ENCODE measurements at places on chromosomes 11 and 22.

DNA sequence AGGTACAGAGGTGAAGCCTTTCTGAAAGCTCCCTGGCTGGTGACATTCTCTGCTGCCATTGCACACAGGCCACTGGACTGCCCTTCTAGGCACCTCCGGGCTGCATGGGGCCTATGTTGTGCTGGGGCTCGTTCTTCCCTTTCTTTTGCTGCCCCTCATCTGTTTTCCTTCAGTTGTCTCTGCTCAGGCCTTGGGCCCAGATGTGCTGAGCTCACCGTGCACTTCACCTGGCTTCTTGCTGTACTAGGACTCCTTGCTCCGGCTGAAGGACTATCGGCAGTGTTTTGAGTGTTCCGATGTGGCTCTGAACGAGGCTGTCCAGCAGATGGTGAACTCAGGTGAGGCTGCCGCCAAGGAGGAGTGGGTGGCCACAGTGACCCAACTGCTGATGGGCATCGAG is 59.4 kb downstream of the CABIN1 start:
- no peak for DNase-seq

DNA sequence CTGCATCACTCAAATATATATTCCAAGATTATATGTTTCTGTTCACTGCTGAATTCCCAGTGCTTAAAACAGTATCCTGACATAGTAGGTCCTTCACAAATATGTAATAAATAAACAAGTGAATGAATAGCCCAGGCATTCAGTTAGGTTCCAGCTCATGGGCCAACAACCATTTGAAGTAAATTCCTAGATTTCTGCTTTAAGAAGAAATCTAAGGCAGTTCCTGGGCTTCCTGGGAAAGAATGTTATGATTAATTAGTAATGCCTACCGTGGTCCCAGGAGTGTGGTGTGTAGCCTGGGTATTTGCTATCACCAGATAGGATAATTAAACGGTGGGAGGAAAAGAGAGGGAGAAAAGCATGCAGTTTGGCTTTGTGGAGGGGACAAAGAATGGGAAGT is 576.8 kb downstream of the SOX6 start:
- no peak for DNase-seq

GRCh38 chr11:83292709-83293456 is 6.7 kb upstream of the CCDC90B start:
- DNase-seq, result no peak

- DNase-seq, result no peak
Observed at GRCh38 chr11:31412946-31413345, 43.3 kb downstream of the DNAJC24 start.

- no peak for DNase-seq
Observed at GRCh38 chr22:27670701-27671412, 130.7 kb downstream of the MN1 start.

GRCh38 chr11:129657866-129658525 is 157.7 kb upstream of the TMEM45B start:
- no peak for DNase-seq

DNA sequence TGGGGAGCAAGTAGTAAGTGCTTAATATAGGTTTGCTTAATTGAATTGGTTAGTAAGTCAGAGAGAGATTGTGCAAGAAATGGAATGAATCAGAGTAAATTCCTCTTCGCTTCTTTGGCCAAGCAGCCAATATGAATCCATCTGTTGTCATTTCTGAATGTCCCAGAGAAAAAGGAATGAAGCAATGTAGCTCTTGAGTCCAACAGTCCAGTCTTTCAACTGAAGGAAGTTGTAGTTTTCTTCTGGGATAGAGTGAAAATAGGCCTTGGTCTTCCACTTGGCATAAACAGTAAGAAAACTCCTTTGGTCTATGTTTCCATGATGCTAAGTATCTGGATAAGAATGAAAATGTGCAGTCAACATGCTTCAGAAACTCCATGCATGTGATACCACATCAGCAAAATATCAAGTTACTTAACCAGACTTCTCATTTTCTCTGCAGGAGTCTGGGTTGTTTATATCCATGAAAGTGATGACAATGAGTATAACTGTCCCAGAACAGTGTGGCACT is 1.8 kb upstream of the FIBIN start:
- DNase-seq, result no peak

All from GM12892 (cell line).